Left ventricle myocardium inferior (tissue), 1 donor: ENCODE measurements at places on chromosomes 4 and X. TPM values are rescaled to one million over a fixed set of nuclear protein-coding genes. Genes with fewer than 3 reads are reported as not detected.
A peak's percentile ranks its signal among the peaks of the same experiment; 100 is the strongest.

GRCh38 chr4:52600275-52600674 is 58.8 kb downstream of the USP46 start:
- no peaks in the 10 kb centered on the region for H3K27me3 ChIP-seq
- peaks cover 61% of the 10 kb centered on the region for H3K36me3 ChIP-seq
- H3K27ac ChIP-seq, result peak overlapping the region; percentile 90
- DNase-seq, result peak; percentile 53

DNA sequence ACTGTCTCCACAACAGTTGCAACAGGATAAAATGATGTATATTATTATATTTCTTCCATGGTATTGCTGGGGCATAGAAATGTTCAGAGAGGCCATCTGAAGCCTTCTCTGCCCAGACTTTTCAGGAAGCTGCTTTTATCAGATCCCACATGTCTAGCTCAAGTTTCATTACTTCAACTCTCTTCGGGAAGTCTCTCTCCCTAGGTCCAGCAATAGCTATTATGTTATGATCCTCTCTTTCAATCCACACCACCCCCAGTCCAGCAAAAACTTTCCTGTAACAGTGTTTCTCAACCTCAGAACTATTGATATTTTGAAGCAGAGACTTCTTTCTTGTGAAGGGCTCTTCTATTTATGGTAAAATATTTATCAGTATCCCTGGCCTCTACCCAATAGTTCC is 44.9 kb downstream of the CXCL1 start:
- no peaks in the 10 kb centered on the region for H3K36me3 ChIP-seq
- no peaks in the 10 kb centered on the region for H3K27me3 ChIP-seq
- H3K27ac ChIP-seq, result no peak overlapping the region

DNA sequence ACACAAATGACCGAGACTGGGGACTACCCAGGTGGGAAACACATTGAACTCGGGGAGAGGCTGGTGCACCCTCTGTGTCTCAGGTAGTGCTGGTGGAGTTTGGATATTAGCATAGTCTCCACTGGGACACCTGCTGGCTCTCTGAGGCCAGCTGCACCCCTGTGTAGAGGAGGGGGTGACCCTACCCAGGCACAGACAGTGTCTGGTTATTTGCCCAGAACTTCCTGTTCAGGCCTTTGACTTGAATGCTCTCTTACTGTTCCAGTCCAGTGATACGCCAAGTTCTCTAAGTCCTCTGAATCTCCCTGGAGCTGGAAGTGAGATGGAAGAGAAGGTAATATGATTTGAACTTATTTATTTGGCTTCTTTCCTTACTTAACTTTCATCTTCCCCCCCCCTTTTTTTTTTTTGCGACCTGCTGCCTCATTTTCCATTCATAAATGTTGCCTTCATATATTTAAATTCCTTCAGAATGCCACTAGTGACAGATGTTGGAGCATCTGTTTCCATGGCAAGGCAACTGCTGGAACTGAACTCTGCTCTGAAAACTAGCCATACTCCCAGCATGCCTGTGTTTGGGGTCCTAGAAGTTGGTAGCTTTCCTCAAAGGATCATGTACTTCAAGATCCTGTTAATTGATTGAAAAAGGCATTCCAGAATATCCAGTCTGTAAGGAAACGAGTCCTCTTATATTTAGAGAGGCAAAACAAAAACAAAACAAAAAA is 76.7 kb downstream of the AASDH start:
- no peaks in the 10 kb centered on the region for H3K36me3 ChIP-seq
- H3K4me1 ChIP-seq, result no peaks in the 10 kb centered on the region
- H3K4me3 ChIP-seq, result no peak overlapping the region
- DNase-seq, result no peak

- H3K4me3 ChIP-seq, result no peak overlapping the region
- peaks cover 7% of the 10 kb centered on the region for H3K27me3 ChIP-seq
- H3K4me1 ChIP-seq, result no peaks in the 10 kb centered on the region
- DNase-seq, result no peak
- no peaks in the 10 kb centered on the region for H3K36me3 ChIP-seq
- H3K27ac ChIP-seq, result no peak overlapping the region
These were observed 5.7 kb upstream of the PPEF2 start for GRCh38 chr4:75907966-75908365.

GRCh38 chr4:88035292-88035691 is 27.9 kb downstream of the PKD2 start:
- H3K4me3 ChIP-seq, result no peak overlapping the region
- no peaks in the 10 kb centered on the region for H3K27me3 ChIP-seq
- DNase-seq, result no peak
- H3K4me1 ChIP-seq, result no peaks in the 10 kb centered on the region
- H3K36me3 ChIP-seq, result peaks cover 57% of the 10 kb centered on the region

DNA sequence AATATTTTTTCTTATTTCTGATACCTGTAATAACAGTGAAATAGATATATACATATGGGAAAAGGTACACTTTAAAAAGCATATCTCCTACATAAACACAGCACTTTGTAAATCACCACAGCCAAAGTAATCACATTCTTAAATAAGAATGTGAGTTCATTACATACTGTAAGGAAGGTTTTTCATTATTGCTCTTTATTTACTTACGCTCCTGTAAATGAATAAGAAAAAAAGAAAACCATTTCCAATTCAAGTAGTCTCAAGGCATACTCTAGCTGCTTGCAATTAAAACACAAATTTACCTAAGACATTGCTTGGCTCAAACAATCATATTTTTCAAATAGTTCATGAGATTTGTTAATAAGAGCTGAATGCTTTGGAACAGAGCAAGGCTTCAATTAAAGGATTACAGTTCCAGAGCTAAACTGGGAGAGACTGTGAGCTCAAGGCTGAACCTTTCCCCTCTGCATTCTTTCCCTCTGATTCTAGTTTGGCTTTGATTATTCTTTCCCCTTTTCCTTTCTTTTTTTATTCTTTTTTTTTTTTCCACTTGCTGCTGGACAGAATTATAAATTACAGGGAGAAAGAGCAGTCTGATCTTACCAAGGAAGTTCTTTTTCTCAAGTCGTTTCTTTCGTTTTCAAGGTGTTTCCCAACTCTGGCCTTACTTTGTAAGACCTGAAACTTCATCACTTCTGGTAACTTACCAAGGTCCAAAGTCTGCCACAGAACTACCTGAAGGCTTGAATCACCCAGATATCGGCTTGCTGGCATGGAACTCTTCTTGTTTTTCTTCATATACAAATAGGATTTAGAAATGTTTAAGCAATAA is 278.3 kb downstream of the INPP4B start:
- peaks cover 16% of the 10 kb centered on the region for H3K4me1 ChIP-seq
- H3K27me3 ChIP-seq, result no peaks in the 10 kb centered on the region
- no peak for DNase-seq
- H3K36me3 ChIP-seq, result no peaks in the 10 kb centered on the region
- no peak overlapping the region for H3K4me3 ChIP-seq

GRCh38 chr4:25756503-25756902 is 100.9 kb downstream of the SLC34A2 start:
- no peak for DNase-seq
- H3K36me3 ChIP-seq, result no peaks in the 10 kb centered on the region
- no peaks in the 10 kb centered on the region for H3K27me3 ChIP-seq

- no peak overlapping the region for H3K27ac ChIP-seq
- peaks cover 23% of the 10 kb centered on the region for H3K4me1 ChIP-seq
- no peak overlapping the region for H3K4me3 ChIP-seq
- H3K27me3 ChIP-seq, result no peaks in the 10 kb centered on the region
- H3K36me3 ChIP-seq, result no peaks in the 10 kb centered on the region
These were observed 122.0 kb downstream of the PCDH7 start for GRCh38 chr4:30842142-30842541.

The PASD1 gene
- not detected for total RNA-seq

The TMPRSS11A gene
- total RNA-seq, result not detected

GRCh38 chr4:172521248-172521647 is 647.4 kb upstream of the GALNT7 start:
- H3K4me1 ChIP-seq, result no peaks in the 10 kb centered on the region
- no peak overlapping the region for H3K27ac ChIP-seq
- no peaks in the 10 kb centered on the region for H3K27me3 ChIP-seq
- H3K4me3 ChIP-seq, result no peak overlapping the region
- no peaks in the 10 kb centered on the region for H3K36me3 ChIP-seq

The ACE2 gene
- 14.0 TPM for total RNA-seq

The MMAA gene
- 7.2 TPM for total RNA-seq

- H3K4me1 ChIP-seq, result peaks cover 26% of the 10 kb centered on the region
- no peaks in the 10 kb centered on the region for H3K27me3 ChIP-seq
- DNase-seq, result no peak
- no peaks in the 10 kb centered on the region for H3K36me3 ChIP-seq
- no peak overlapping the region for H3K4me3 ChIP-seq
These were observed 39.4 kb downstream of the STIM2 start for GRCh38 chr4:26899991-26900390.

DNA sequence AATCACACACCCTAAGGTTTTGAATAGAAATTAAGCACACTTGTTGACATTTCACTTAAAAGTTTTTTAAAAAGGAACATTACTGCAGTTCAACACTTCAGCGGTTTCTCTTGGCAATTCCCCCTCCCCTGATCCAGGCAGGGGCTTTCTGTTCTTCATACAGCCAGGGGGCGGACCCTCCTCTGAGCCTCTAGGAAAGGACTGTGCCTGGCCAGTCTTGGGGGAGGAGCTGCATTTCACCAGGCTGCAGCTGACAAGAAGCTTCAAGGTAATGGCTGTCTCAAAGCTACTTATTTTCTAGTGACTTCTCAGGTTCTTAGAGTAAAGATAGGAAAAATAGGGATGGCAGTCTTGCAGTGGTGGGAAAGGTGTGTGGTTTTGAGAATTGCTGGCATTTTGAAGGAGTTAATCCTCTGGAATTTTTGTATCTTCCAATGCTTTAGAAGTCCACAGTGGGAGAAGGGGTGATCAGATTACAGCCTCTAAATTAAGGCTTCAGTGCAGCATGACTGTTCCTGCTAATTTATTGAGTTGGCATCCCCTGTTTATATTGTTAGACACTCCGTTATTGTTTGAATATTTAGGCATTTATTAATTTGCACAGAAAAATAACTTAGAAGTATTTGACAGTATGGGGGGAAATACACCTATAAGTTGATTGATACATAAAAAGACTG is 33.5 kb downstream of the PWWP3B start:
- H3K4me1 ChIP-seq, result no peaks in the 10 kb centered on the region
- DNase-seq, result no peak
- no peak overlapping the region for H3K4me3 ChIP-seq
- no peak overlapping the region for H3K27ac ChIP-seq
- no peaks in the 10 kb centered on the region for H3K27me3 ChIP-seq

DNA sequence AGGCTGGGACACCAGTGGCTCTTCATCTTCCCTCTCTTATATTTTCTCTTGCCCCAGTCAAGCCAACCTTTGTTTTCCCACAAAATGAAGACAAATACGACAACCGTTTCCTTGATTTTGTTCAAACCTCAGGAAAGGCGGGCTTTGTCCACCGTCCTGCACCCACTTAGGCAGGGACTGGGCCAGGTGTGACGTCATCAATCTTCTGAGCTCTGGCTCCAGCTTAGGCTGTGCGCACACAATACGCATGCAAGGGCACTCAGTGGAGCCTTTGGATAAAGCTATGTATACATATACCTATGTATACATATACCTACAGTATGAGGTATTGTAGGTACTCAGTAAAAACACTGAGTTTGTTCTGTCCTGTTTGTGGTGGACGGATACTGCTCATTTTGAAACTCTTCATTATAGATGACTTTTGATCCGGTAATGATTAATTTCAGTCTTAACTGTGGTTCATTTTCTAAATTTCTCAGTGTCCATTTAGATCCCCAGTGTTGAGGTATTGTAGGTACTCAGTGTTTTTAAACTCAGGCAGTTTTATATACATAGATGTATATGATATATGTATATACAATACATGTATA is 194.9 kb downstream of the MGST2 start:
- no peaks in the 10 kb centered on the region for H3K4me1 ChIP-seq
- no peak overlapping the region for H3K4me3 ChIP-seq
- H3K27ac ChIP-seq, result no peak overlapping the region
- H3K36me3 ChIP-seq, result no peaks in the 10 kb centered on the region
- H3K27me3 ChIP-seq, result no peaks in the 10 kb centered on the region

- no peak for DNase-seq
- no peaks in the 10 kb centered on the region for H3K36me3 ChIP-seq
- no peaks in the 10 kb centered on the region for H3K27me3 ChIP-seq
- H3K4me3 ChIP-seq, result no peak overlapping the region
- H3K4me1 ChIP-seq, result no peaks in the 10 kb centered on the region
These were observed 30.5 kb upstream of the MAGED1 start for GRCh38 chrX:51862920-51863319.

DNA sequence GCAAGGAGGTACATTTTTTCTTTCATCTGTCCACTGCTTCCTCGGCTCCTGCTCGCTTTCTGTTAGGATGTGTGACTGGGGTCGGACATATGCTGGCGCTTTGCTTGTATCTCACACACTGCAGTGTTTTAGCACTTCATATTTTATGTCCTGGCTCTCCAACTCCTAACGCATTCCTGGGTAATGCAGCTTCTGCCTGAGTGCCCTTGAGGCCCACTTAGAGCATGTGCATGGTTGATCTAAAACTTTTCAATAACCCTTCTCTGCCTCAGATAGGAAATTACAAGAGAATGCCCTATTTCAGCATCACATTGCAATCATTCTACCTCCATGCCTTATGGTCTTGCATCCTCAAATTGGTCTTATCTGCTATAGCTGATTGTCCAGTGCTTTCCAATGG is 65.3 kb downstream of the NEIL3 start:
- H3K36me3 ChIP-seq, result no peaks in the 10 kb centered on the region
- DNase-seq, result no peak
- no peak overlapping the region for H3K4me3 ChIP-seq
- no peaks in the 10 kb centered on the region for H3K4me1 ChIP-seq
- H3K27me3 ChIP-seq, result peaks cover 4% of the 10 kb centered on the region
- no peak overlapping the region for H3K27ac ChIP-seq

GRCh38 chr4:123675567-123675966 is 279.0 kb downstream of the SPRY1 start:
- no peak for DNase-seq
- H3K27ac ChIP-seq, result peak overlapping the region; percentile 72
- H3K4me3 ChIP-seq, result peak overlapping the region; percentile 12
- H3K27me3 ChIP-seq, result no peaks in the 10 kb centered on the region
- H3K4me1 ChIP-seq, result peaks cover 5% of the 10 kb centered on the region

- no peaks in the 10 kb centered on the region for H3K27me3 ChIP-seq
- H3K36me3 ChIP-seq, result peaks cover 17% of the 10 kb centered on the region
- peaks cover 56% of the 10 kb centered on the region for H3K4me1 ChIP-seq
- H3K27ac ChIP-seq, result peak within 1 kb of the TSS; percentile 95
- peak; percentile 86 for DNase-seq
These were observed at the start of gene SPRY1 for GRCh38 chr4:123396307-123397143. SPRY1 (plus strand) TSS chr4:123396795; CDS start chr4:123401592, 4,797 bp downstream.

DNA sequence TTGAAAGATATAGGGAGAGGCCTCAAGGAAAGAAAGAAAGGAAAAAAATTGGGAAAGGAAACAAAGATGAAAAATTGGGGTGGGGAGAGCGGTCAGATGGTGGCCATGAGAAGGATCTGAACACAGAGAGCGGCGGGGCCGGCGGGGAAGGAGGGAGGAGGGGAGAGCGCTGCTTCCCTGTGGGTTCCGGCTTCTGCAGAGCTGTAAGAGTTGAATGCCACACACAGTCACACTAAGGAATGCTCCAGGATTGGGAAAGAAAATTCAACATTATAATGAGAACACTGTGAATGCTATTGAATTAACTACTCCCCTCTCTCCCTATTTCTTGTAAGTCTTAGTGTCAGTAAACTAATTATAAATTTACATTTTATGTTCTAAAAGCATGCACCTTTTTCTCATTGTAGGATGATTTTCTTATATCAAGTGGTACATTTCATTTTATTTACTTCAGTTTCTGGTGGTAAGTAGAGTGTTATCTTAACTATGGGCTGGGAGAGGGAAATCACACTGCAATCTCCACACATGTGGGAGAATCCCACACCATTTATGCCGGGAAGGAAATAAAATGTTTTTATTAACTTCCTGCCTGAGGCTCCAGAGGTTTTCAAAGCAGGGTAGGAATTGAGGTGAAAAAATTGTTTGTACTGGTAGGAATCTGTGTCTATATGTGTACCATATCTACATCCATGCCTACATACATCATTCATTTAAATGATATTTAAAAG is 904 bp downstream of the F11 start:
- no peaks in the 10 kb centered on the region for H3K36me3 ChIP-seq
- peaks cover 16% of the 10 kb centered on the region for H3K27me3 ChIP-seq
- no peaks in the 10 kb centered on the region for H3K4me1 ChIP-seq
- no peak overlapping the region for H3K27ac ChIP-seq
- no peak overlapping the region for H3K4me3 ChIP-seq
- DNase-seq, result no peak
